ENCODE measurements at places on chromosomes 3 and 15. TPM values are rescaled to one million over a fixed set of nuclear protein-coding genes. Genes with fewer than 3 reads are reported as not detected.

DNA sequence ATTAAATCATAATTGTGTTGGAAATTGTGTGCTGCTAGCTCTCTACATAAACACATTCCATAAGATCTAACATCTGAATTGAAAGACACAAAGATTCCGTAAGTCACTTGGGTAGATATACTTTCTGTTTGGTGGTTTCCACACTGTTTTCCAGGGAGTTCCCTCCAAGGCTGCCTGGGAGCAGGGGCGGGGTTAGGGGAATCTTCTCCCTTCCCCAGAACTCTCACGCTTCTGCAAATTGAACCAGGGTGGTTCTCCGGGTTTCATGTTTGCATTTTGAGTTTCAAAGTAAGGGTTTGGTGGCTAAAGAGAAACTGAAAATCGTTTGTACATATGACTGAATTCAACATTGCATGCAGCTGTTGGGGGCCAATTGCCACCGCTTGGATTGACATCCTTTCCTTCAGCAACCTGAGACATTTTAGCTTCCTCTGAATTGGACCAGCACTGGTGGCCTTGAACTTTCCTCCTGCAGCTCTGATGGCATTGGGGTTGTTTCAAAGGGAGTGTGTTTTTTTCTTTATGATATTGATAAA is 192.7 kb upstream of the FEZF2 start:
- no peak overlapping the region for H3K27ac ChIP-seq
- H3K27me3 ChIP-seq: no peaks in the 10 kb centered on the region
- H3K4me1 ChIP-seq: no peaks in the 10 kb centered on the region
- DNase-seq: no peak
- H3K4me3 ChIP-seq: no peak overlapping the region

DNA sequence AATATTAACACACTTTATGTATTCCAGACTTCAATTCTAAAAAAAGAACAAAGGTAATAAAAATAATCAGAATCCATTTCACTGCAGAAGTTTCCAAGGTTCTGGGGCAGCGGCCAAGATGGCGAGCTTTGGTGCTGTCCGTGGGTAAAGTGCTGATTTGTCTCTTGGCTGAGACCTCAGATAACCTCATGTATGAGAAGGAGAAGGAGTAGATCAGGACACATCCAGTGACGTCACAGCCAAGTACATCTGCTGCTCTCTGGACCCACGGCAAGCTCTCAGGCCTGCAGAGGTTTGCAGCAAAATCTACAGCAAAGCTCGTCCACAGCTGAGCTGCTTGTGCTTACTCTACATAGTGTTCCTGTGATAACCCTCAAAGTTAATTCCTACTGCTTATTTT is 165.7 kb downstream of the MAGI1 start:
- no peak overlapping the region for H3K4me3 ChIP-seq
- H3K4me1 ChIP-seq: peaks cover 57% of the 10 kb centered on the region
- DNase-seq: no peak
- H3K36me3 ChIP-seq: peaks cover 2% of the 10 kb centered on the region
- H3K27ac ChIP-seq: peak overlapping the region; percentile 58
- H3K27me3 ChIP-seq: no peaks in the 10 kb centered on the region

DNA sequence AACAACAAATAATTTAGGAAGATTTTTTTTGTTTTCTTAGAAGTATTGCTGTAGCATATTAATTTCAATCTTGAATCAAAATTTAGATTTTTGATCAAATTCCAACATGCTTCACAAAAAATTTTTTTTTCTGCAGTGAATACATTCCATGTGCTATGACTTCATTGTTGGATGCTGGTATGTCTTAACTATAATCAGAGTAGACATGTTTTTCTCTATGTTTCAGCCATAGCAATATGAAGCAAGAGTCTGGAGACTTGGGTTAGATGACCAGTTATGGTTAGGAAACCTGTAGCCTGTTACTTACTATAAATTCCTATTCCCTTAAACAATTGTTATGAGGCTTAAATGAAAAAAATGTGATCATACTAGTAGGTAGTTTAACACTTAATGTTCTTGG is 176.1 kb upstream of the CHL1 start:
- no peaks in the 10 kb centered on the region for H3K4me1 ChIP-seq
- no peak for DNase-seq
- H3K4me3 ChIP-seq: no peak overlapping the region
- H3K27ac ChIP-seq: no peak overlapping the region
- no peaks in the 10 kb centered on the region for H3K36me3 ChIP-seq
- peaks cover 27% of the 10 kb centered on the region for H3K27me3 ChIP-seq

- no peak for DNase-seq
- H3K4me3 ChIP-seq: no peak overlapping the region
- no peaks in the 10 kb centered on the region for H3K27me3 ChIP-seq
- no peak overlapping the region for H3K27ac ChIP-seq
- peaks cover 3% of the 10 kb centered on the region for H3K4me1 ChIP-seq
These were observed 214.9 kb upstream of the NR2F2 start for GRCh38 chr15:96115642-96116041.

The PCCB gene
- 44.2 TPM for total RNA-seq

The PEX11A gene
- 4.9 TPM for total RNA-seq

DNA sequence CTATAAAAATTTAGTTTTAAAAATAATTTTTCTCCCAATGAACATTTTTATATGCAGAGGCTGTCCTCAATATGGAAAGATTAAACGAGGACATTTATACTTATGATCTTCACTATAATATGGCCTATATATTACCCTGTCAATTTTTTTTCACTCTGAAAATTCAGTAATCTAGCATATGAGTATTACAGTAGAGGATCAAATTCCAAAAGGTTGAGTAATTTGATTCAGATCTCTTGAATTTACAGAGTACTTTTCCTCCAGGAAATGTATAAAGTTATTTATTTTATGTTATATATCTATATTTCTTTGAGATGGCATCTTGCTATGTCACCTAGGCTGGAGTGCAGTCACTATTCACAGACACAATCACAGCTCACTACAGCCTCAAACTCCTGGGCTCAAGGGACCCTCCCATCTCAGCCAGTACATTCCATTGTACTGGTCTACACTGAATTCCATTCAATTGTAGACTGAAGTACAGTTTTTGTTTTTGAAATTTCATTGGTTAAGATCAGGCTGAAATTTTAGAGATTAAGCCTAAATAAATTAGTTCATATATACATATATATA is 16.3 kb upstream of the TRPM7 start:
- H3K4me3 ChIP-seq: no peak overlapping the region
- H3K27ac ChIP-seq: no peak overlapping the region
- no peak for DNase-seq
- peaks cover 13% of the 10 kb centered on the region for H3K36me3 ChIP-seq
- no peaks in the 10 kb centered on the region for H3K4me1 ChIP-seq

The GCSAM gene
- total RNA-seq: not detected

DNA sequence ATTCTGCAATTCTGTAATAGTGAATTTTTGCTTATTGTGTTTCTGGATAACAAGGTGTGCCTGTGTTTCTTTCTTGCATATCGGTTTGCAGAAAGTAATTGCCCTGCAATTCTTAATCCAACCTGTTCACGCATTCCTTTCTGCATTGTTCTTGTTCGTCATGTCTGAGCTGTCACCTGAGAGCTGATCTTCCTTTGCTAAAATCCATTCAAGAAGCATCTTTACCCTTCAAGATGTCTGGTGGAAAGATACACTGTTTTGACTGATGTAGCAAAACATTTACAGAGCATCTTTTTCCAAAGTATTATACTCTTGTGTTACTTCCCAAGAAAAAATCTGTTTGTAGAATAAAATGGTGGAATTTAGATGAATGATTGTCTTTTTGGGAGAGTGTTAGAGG is 159.0 kb upstream of the WNT5A start:
- no peaks in the 10 kb centered on the region for H3K4me1 ChIP-seq
- H3K4me3 ChIP-seq: no peak overlapping the region
- no peaks in the 10 kb centered on the region for H3K36me3 ChIP-seq
- H3K27me3 ChIP-seq: peaks cover 7% of the 10 kb centered on the region
- no peak for DNase-seq

The RHCG gene
- not detected for total RNA-seq

- no peak for DNase-seq
- no peak overlapping the region for H3K4me3 ChIP-seq
- no peaks in the 10 kb centered on the region for H3K27me3 ChIP-seq
- peak overlapping the region; percentile 37 for H3K27ac ChIP-seq
- H3K36me3 ChIP-seq: no peaks in the 10 kb centered on the region
These were observed 28.8 kb downstream of the KNG1 start for GRCh38 chr3:186746008-186746407.

DNA sequence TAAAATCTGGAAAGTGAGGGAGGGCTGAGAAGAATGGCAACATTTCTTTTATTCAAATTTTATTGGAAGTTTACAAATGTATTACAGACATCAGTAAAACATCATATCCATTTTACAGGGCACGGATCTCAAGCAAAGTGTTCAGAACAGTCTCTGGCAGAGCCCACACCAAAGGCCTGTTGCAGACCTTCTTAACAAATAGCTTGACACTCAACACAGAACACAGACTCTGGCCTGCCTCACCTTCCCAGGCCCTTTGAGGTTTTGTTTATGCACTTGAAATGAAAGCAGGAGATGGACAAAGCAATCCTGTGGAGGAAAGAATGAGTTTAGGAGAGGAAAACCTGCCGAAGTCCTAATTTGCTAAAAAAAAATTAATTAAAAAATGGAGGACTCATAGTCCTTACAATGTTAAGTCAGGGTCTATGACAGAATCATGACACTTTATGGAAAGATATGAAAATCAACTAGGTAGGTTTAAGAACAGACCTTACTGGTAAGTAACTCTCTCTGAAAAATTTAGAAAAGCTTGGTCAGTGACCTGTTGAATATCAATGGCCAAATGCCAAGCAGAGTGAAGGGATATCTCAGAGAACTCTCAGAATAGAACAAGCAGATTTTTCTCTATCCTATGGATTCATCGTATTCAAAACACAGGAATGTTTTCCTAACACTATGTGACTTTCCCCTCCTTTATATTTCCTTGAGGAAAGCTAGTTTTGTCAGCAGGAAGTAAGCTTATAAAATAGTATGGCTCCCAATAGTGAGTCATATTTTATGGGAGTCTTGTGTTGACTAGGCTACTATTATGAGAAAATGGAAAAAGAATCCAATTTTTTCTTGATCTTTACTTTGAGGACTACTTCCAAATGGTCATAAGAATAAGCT is 70.8 kb upstream of the PSMD6 start:
- H3K27ac ChIP-seq: no peak overlapping the region
- no peak overlapping the region for H3K4me3 ChIP-seq
- peaks cover 3% of the 10 kb centered on the region for H3K4me1 ChIP-seq
- H3K27me3 ChIP-seq: no peaks in the 10 kb centered on the region
- peaks cover 6% of the 10 kb centered on the region for H3K36me3 ChIP-seq
- no peak for DNase-seq

- no peak for DNase-seq
- peaks cover 17% of the 10 kb centered on the region for H3K4me1 ChIP-seq
- H3K27ac ChIP-seq: peak overlapping the region; percentile 86
These were observed 27.9 kb downstream of the EHD4 start for GRCh38 chr15:41944313-41944940.

DNA sequence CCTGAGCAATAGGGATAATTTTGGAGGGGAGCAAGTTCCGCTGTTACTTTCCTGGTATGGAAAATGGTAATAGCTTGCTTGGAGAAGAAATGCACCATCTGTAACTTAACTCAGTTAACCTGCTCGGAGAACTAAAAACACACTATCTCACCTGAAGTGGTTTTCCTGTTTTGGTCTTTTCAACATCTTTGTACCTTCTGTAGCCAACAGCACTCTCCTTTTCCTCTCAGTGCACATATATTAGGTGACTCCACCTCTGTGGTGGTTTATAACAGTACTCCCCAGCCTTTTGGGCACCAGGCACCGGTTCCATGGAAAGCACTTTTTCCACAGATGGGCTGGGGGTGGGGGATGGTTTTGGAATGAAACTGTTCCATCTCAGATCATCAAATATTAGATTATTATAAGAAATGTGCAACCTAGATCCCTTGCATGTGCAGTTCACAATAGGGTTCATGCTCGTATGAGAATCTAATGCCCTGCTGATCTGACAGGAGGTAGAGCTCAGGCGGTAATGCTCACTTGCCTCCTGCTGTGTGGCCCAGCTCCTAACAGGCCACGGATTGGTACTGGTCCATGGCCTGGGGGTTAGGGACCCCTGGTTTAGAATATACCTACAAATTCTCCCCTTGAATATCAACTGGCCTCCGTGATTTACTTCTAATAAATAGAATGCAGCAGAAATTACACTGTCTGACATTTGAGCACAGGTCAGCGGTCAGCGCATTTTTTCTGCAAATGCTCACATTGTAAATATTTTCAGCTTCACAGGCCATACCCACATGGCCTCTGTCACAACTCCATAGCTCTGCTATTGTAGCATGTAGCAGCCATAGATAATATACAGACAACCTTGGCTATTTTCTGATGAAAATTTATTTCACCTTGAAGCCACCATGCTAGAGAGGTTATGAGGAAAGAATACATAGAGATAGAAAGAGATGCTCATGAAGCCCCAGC is 83.8 kb upstream of the SUCLG2 start:
- no peak overlapping the region for H3K4me3 ChIP-seq
- no peaks in the 10 kb centered on the region for H3K27me3 ChIP-seq
- no peaks in the 10 kb centered on the region for H3K4me1 ChIP-seq
- peaks cover 2% of the 10 kb centered on the region for H3K36me3 ChIP-seq
- DNase-seq: no peak

All from progenitor cell of endocrine pancreas (in vitro differentiated cells).